ENCODE measurements at places on chromosomes 2 and 18.

GRCh38 chr2:64859312-64860212 is 129.6 kb upstream of the SLC1A4 start:
- DNase-seq: no peak

DNA sequence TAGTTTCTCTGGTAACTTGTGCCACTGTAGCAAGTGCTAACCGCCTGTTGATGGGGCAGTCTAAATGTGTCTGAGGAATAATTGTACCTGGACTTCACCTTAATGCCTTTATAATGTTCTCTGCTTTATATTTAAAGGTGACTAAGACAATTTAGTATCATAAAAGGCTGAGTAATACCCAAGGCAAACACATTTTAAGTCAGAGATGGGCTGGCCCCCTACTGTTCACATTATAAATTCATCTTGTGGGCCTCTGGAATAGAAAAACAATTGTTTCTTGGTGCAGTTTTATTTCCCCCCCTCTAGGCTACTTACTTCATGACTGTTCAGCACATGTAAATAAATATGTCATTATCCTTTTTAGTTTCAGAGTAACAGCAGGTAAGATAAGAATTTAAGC is 559.3 kb upstream of the PIK3C3 start:
- DNase-seq: no peak

GRCh38 chr2:100754951-100755350 is 65.0 kb upstream of the NPAS2 start:
- no peak for DNase-seq

- DNase-seq: no peak
These were observed 20.7 kb upstream of the SULT1C2 start for GRCh38 chr2:108268001-108268400.

GRCh38 chr2:33022989-33023727 is 76.4 kb downstream of the LTBP1 start:
- no peak for DNase-seq

GRCh38 chr2:68225119-68225632 is 27.2 kb downstream of the PPP3R1 start:
- no peak for DNase-seq

Data from activated naive CD4-positive, alpha-beta T cell (primary cell).